ENCODE measurements at places on chromosomes 5 and 9. TPM values are rescaled to one million over a fixed set of nuclear protein-coding genes. Genes with fewer than 3 reads are reported as not detected.

GRCh38 chr5:69295088-69295754 lies 37.4 kb downstream of the CCDC125 start:
- DNase-seq: no peak

- DNase-seq: no peak
Observed at GRCh38 chr9:127116957-127117356, 5.5 kb downstream of the ANGPTL2 start.

DNA sequence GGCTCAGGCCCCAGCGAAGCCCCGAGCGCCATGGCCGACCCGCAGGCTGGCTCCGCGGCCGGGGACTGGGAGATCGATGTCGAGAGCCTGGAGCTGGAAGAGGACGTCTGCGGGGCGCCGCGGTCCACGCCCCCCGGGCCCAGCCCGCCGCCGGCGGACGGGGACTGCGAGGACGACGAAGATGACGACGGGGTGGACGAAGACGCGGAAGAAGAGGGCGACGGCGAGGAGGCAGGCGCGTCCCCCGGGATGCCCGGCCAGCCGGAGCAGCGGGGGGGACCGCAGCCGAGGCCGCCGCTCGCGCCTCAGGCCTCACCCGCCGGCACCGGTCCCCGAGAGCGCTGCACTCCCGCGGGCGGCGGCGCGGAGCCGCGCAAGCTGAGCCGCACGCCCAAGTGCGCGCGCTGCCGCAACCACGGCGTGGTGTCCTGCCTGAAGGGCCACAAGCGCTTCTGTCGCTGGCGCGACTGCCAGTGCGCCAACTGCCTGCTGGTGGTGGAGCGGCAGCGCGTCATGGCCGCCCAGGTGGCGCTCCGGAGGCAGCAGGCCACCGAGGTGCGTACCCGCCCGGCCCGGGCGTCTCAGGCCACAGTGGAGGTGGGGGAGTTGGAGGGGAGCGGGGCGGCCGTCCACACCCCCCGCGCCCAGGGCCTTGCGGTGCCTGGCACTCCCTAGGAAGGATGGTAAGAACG lies 1.6 kb downstream of the DMRT2 start:
- no peak for DNase-seq

DNA sequence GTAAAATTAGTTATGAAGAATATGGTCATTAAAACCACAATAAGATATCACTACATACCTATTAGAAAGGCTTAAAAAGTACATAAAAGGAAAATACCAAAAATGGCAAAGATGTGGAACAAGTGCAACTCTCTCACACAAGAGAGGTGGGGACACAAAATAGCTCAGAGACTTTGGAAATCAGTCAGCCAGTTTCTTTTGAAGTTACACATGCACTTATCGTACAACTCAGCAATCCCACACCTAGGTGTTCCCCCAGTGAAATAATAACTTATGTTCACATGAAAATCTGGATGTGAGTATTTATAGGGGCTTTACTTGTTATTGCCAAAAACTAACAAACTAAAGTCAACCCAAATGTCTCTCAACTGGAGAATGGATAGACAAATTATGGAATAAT lies 9.8 kb upstream of the RICTOR start:
- no peak for DNase-seq

GRCh38 chr9:86054695-86055094 lies 44.7 kb downstream of the GOLM1 start:
- DNase-seq: no peak

- DNase-seq: no peak
Observed at GRCh38 chr5:6814816-6815215, 101.6 kb downstream of the TENT4A start.

GRCh38 chr5:82419559-82420332 lies 141.6 kb upstream of the RPS23 start:
- DNase-seq: no peak

GRCh38 chr9:131405428-131405827 lies 11.5 kb downstream of the PRRC2B start:
- no peak for DNase-seq

- DNase-seq: no peak
Observed at GRCh38 chr9:90007516-90008440, 403.0 kb downstream of the GADD45G start.

DNA sequence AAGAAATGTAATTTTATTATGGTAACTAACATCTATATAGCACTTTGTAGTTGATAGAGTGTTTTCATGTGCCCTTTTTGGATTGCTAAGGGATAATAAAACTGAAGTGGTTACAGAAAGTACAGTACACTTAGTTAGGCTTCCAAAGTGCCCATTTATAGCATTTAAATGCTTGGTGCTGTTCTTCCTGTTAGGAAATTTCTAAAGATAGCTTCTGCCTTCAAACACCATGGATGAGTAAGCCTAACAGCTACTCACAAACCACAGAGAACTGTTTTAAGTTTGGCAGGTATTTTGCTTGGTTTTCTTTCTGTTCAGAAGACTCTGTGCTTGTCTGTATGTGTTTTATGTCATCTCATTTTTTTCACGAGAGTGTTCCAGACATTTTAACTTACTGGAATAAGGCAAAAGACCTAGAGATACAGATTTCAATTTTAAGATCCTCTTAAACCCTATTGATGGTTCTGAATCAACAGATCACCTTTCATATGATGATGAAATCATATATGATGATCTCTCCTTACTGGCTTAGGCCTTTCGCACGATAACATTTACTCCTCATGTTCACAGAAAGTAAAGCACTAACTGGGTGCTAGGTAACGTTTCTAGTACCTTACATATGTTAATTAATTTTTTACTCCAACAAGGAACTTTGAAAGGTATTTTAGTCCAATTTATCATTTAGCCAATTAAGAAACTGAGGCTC lies 4.4 kb downstream of the RIMOC1 start:
- DNase-seq: no peak

DNA sequence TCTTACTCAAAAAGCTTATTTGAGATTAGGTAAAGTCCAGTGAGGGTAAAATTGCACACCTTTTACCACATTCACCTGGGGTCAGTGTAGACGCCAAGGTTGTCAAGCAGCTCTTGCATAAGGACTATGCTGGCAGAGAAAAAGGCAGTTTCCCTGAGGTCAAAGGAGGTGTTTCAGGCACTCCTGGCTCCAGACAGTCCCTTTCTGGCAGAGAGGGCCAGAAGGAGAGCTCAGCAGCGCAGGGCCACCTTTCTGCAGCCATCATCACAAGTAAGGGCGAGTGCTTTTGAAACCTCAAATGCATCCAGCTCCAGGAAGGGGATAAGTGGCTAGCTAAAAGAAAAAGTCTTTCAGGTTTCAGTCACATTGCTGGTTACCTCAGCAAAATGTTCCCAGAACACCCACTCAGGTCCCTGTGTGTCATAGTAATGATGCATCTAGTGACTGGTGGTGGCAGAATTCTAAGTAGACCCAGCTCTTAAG lies 16.7 kb upstream of the IL13 start:
- DNase-seq: no peak

- no peak for DNase-seq
Observed at GRCh38 chr5:56612759-56613158, 202.6 kb upstream of the MAP3K1 start.

- no peak for DNase-seq
Observed at GRCh38 chr5:8366266-8366665, 497.3 kb downstream of the MTRR start.

- DNase-seq: no peak
Observed at GRCh38 chr5:133257977-133258376, 206.2 kb downstream of the HSPA4 start.

The POU5F2 gene
- 2.0 TPM for total RNA-seq

The SLC6A19 gene
- not detected for total RNA-seq

The HTR1A gene
- 20.4 TPM for total RNA-seq

The FOXD4L5 gene
- total RNA-seq: under 0.01 TPM

The GLIPR2 gene
- 8.6 TPM for total RNA-seq

The MRPS27 gene
- total RNA-seq: 69.3 TPM

The SPATA9 gene
- total RNA-seq: 0.82 TPM

The DMRT2 gene
- total RNA-seq: not detected
